Kidney epithelial cell (primary cell): ENCODE measurements at places on chromosomes 11 and 22. TPM values are rescaled to one million over a fixed set of nuclear protein-coding genes. Genes with fewer than 3 reads are reported as not detected.

Gene IGLL1
- total RNA-seq: not detected in 2 replicates

Gene AGBL2
- total RNA-seq: 0.29 and 0.62 TPM in 2 replicates

Gene IFITM1
- total RNA-seq: 38.2 and 42.4 TPM in 2 replicates

Gene CALCA
- total RNA-seq: 1.8 and 6.0 TPM in 2 replicates

Gene APOL6
- 19.1 and 20.9 TPM in 2 replicates for total RNA-seq

Gene TNRC6B
- total RNA-seq: 24.9 and 26.7 TPM in 2 replicates

Gene KCNJ4
- total RNA-seq: not detected in 2 replicates

Gene ST14
- total RNA-seq: 93.0 and 98.4 TPM in 2 replicates

Gene RASD2
- 0.04 and 1.4 TPM in 2 replicates for total RNA-seq

Gene FBLN1
- 29.0 and 32.8 TPM in 2 replicates for total RNA-seq

Gene BATF2
- total RNA-seq: 1.1 and 7.3 TPM in 2 replicates

Gene NEAT1
- total RNA-seq: 28.7 and 39.8 TPM in 2 replicates

DNA sequence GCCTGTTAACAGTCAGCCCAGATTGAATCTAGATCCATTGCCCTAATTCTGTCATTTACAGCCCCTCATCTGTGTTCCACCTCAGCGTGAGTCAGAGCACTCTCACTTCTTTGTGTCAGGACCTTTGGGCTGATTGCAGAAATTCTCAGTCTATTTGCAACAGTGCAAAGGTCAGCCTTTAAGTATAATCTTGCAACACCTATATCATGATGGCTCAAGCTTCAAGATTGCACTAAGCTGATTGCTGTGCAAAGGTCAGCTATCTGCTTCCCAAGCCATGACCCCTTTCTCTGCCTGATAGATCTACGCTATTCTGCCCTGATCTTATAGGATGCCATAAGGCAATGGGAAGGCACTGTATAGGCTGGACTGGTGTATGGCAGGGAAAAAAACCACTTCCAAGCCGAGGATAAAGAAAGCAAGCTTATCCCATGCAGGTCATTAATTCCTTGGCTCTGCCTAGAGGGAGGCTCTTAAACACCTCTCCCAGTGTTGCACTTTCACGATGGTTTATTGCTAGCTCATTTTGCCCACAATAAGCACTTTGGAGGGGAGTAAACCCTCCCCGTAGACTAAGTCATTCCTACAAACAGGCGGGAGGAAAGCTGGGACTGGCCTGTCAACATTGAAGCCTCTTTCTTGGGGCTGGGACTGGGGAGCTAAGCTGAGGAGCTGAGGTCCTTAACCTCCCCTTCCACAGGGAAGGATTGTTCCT, 100.6 kb downstream of the RRAS2 start:
- peak; percentile 21 for DNase-seq

DNA sequence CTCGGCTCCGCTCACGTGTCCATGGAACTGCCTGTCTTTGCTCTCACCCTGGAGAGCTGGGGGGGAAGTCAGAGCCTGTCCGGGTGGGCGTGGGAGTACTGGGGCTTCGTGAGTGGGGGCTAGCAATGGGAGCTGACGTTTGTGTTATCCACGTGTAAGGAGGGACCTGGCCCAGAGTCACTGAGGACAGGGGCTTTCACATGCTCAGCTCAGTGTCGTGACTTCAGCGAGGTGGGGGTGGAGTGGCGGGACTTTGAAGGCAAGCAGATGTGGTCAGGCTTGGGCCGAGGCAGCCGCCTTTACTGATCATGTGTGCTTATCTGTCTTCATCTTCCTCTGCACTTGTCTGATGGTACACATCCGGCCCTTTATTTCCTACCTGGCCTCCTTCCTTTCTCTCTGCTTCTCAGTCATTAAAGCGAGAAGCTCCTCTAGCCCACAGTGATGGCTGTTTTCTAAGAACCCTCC, 113.1 kb upstream of the NNMT start:
- DNase-seq: no peak

- DNase-seq: no peak
Measured at GRCh38 chr22:19064354-19065054, 57.7 kb downstream of the DGCR2 start.

GRCh38 chr11:3879216-3879966, 23.9 kb downstream of the STIM1 start:
- no peak for DNase-seq

DNA sequence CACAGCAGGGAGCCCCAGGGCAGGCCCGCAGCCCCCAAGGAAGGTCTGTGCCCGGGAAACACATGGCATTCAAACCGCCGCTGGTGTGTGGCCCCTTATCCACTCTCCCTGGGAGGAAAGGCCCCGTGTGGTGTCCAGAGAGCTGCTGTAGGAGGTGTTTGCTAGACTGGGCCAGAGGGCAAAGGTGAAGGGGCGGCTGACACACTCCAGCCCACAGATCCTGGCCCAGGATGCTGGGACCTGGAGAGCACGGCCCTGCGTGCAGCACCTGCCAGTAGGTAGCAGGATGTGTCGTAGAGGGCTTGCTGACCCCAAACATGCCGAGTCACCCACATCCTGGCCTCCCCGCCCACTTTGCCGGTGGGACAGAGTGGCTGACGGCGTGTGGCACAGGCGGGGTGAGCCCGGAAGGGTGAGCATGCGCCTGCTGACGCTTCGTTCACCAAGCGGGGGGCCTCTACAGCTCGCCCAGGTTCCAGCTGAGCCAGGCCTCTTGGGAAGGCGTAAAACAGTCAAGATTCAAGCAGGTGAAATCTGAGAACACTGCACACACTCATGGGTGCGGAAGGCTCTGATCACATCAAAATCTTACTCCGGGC, 11.0 kb downstream of the OSBPL5 start:
- DNase-seq: no peak

DNA sequence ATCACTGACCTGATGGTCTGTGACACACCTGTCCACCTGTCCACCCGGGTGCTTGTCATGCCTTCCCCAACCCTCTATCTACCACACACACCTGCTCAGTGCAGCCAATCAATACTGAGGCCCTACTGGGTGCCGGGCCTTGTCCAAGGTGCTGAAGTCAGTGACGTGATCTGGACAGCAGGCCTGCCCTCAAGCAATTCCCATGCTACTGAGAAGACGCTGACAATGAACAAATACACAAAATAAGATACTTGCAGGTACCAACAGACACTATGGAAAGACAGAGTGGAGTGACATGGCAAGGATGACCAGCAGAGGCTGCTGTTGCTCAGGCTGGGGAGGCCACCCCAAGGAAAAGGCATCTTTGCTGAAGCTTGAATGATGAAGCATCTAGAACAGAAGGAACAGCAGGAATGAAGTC, 21.2 kb downstream of the PLAAT3 start:
- DNase-seq: no peak

- no peak for DNase-seq
Measured at GRCh38 chr11:124737638-124738305, 2.0 kb upstream of the NRGN start.

DNA sequence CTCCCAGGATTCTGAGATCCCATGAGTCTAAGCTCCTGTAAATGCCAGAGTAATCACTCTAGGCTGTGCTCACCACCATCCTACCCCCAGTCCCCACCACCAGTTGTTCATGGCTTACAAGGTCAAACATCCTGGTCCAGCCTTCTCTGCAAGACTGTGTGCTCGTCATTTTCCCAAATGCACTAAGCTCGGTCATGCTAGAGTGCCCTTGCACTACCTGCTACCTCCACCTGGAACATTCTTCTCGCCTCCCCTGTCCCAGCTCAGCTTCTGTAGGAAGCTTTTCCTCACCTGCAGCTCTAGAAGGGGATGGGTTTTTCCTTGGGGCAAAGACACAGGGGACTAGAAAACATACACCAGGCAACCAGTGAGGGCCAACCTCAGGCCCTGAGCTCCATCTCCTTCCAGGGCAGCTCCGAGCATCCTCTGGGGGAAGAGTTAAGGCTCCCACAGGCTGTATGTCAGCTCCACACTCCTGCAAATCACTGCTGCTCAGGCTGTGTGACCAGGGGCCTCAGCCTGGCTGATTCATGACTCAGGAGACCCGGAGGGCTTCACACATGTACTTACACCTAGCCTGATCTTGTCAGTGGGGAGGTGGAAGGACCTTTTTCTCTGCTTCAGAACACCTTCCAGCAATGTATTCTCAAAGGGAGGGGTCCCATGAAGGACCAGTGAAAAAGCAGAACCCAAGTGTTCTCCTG, 37.2 kb upstream of the CSNK2A3 start:
- no peak for DNase-seq

DNA sequence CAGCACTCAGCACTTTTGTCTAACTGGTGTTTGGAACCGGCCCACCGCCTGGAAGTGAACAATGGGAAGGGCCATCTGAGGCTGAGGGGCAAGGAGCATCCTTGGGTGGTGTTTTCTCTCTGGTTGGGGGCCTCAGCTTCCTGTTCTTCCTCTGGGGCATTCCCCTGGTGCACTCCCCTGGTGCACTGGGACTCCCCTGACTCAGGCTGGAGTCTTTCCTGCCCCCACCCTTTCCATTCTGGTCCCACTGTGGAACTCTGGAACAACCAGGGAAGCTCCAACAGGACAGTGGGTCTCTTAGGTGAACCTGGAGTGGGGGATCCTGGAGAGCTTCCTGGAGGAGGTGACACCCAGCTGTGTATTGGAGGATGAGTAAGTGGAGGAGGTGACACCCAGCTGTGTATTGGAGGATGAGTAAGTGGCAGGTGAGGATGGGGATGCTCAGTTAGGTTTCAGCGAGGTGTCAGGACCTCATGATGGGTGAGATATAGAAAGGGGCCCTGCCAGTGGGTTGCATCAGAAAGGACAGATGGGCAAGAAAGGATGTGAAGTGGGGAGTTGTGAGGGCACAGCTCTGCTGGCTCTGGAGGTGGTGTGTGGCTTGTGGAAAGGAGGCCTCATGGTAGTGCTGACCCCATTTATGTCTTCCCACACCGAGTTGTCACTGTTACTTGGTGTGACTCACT, 132.1 kb downstream of the OSBP2 start:
- no peak for DNase-seq

- DNase-seq: no peak
Measured at GRCh38 chr22:34688825-34689224, 377.1 kb upstream of the ISX start.

GRCh38 chr22:25098445-25099081, 101.1 kb upstream of the CRYBB3 start:
- DNase-seq: no peak

- no peak for DNase-seq
Measured at GRCh38 chr11:58060939-58061672, 30.4 kb downstream of the OR6Q1 start.

- DNase-seq: no peak
Measured at GRCh38 chr11:116498161-116498560, 274.6 kb downstream of the BUD13 start.

DNA sequence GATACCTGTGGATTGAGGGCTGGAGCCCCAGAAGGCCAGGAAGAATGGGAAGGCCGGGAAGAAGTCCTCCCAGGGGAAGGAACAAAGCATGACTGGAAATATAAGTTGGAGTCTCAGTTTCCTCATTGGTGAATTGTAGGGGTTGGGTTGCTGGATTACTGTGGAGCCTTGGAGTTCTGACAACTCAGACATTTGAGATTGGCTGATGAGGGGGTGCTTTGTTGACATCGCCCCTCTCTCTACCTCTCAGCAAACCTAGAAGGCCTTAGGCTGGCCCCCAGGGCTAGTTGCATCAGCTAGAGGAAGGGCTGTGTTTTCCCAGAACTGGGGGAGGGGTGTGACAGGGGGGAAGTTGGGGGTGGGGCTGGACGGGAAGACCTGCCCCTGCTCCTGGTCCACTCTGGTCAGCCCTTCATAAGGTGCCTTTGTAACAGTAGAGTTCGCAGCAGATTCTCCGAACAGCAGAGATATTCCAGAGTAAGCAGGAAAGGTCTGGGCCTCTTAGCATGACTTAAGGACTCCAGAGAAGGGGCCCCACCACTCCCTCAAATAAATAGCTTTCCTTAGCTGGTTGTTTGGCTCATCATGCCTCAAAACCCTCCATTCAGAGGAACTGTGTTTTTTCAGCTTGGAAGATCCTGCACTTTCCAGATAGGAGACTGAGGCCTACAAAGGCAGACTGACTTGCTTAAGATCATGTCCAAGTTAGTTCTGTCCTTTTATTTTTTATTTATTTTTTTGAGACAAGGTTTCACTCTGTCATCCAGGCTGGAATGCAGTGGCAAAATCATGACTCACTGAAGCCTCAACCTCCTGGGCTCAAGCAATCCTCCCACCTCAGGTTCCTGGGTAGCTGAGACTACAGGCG, 12.5 kb upstream of the THRSP start:
- DNase-seq: no peak

DNA sequence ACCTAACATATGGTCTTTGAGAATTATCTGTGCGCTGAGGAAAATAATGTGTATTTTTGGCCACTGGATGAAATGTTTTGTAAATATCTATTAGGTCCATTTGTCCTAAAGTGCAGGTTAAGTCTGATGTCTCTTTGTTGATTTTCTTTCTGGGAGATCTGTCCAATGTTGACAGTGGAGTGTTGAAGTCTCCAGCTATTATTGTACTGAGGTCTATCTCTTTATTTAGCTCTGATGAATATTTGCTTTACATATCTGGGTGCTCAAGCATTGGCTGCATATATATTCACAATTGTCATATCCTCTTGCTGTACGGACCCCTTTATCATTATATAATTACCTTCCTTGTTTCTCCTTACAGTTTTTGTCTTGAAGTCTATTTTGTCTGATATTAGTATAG, 833.8 kb downstream of the DLG2 start:
- DNase-seq: no peak

- no peak for DNase-seq
Measured at GRCh38 chr22:35887296-35887875, 141.2 kb downstream of the RBFOX2 start.

- no peak for DNase-seq
Measured at GRCh38 chr11:14506532-14506931, 6.9 kb upstream of the COPB1 start.

DNA sequence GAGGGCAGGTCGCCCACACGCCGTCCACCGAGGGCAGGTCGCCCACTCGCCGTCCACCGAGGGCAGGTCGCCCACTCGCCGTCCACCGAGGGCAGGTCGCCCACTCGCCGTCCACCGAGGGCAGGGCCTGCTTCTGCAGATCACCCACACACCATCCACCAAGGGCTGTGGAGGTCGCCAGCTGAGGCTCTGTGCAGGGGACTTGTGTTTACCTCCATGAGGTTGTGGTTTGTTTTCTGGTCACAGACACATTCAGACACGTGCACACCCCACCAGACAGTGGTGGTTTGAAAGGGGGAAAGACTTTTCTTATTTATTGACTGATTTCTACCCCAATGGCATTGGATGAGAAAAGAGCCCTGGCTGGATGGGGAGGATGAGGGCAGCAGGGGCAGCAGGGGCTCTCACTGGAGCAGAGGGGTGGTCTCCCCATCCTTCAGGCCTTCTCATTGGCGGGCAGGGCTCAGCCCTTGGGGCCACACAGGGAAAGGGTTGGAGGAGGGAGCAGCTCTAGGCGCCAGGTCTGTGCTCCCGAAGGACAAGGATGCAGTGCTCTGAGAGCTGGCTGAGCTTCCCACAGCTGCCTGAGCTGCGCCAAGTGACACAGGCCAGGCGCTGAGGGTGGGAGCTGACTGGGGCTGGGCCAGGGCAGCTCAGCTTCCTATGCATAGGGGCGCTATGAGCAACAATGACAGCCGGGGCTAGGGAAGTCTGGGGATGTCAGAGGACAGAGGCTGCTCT, 252.6 kb upstream of the B3GAT1 start:
- no peak for DNase-seq

GRCh38 chr22:45787759-45788158, 116.1 kb downstream of the ATXN10 start:
- DNase-seq: no peak
